Fibroblast of skin of left biceps (primary cell): ENCODE measurements at places on chromosomes 3 and 15.

- DNase-seq: no peak
Observed at GRCh38 chr3:145251311-145251710, 909.7 kb downstream of the PLOD2 start.

DNA sequence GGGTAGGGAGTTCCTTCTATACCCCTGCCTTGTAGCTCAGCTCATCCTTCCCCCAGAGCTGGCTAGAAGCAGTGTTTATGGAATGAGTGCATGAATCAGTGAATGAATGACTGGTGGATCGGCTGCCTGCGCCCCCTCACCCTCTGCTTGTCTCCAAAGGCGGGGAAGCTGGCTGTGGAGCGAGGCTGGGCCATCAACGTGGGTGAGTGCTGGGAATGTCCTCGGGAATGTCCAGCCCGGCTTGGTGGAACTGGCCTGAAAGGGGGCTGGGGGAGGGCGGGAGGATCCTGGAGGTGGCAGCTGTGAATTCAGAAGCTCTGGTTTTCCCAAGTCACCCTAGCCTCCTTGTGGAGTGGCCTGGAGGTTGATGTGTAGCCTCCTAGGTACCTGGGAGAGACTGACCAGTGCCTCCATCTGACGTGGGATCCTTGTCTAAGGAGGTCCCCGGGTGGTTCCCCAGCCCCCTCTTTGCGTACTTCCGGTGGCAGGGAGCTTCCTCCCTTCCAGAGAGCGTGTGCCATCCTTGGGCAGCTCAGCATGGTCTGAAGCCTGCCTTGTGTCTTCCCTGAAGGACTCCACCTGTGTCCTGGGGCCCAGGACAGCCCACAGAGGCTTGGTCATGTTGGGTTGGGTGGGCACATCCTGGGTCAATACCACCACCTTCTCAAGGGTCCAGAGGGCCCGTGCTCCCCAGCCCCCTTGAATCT, 18.4 kb downstream of the HDAC11 start:
- DNase-seq: no peak

GRCh38 chr3:130820976-130821375, 72.9 kb upstream of the ATP2C1 start:
- no peak for DNase-seq

DNA sequence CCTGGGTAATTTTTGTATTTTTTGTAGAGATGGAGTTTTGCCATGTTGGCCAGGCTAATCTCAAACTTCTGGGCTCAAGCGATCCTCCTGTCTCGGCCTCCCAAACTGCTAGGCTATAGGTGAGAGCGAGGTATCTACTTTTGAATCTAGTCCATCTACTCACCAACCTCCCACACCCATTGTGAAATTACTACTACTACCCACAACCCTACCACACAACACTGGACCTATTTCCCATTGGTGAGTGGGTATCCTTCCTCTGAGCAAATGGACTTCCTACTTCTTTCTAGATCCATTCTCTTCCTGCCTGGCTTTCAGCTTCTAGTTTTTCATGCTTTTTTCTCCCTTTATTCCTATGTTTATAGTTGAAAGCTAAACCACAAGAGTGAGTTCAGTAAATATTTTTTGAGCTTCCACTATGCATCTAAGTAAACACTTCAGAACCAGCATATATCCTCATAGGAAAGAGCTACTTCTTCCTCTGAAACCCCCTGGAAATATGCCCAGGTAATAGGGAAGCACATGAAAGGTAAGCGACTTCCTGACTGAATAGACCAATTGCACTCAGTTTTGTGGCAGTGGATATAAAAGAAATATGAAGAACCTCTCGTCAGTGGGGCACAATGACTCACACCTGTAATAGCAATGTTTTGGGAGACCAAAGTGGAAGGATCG, 39.1 kb downstream of the MYO1E start:
- no peak for DNase-seq

DNA sequence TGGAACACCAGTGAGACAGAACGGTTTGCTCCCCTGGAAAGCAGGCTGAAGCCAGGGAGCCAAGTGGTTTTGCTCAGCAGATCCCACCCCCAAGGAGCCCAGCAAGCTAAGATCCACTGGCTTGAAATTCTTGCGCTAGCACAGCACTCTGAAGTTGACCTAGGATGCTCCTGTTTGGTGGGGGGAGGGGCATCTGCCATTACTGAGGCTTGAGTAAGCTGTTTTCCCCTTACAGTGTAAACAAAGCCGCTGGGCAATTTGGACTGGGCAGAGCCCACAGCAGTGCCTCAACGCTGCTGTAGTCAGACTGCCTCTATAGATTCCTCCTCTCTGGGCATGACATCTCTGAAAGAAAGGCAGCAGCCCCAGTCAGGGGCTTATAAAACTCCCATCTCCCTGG, 241.4 kb downstream of the GABRB3 start:
- DNase-seq: no peak

DNA sequence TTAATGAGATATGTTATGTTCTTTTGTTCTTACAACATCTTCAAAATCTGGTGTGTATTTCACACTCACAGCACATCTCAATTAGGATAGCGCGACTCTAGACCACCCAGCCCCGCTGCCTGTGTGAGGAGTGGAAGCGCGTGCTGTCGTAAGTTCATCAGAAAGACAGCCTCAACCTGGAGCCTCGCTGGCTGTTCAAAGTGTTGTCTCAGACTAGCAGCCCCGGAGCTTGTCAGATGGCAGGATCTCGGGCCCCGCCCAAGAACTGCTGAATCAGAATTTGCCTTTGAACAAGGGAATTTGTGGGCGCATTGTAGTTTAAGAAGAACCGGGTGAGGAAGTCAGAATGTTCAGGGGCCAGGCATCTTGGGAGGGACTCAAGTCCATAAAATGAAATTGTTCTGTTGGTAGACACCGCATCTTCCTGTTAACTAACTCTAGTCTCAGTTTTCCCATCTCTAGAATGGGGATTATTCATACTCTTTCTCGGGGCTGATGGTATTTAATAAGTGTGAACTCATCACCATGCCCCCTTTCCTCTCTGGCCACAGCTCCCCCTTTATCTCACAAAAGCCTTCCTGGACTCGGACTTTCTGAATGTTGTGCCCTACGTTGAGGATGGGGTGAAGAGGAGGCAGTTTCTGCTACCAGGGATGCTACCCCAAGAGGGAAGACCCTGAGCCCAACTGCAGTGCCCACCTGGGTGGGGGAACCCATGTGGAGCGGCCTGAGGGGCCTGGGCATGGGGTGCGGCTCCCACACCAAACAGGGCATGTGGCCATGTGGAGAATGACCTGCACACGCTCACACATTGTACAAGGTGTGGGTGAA, 40.4 kb downstream of the BHLHE40 start:
- no peak for DNase-seq

- DNase-seq: no peak
Observed at GRCh38 chr3:87227835-87228144, 681 bp downstream of the CHMP2B start.

- DNase-seq: no peak
Observed at GRCh38 chr3:57917601-57918000, 90.6 kb upstream of the FLNB start.

- DNase-seq: peak; percentile 24
Observed at GRCh38 chr3:45582430-45582829, 12.1 kb upstream of the LIMD1 start.

DNA sequence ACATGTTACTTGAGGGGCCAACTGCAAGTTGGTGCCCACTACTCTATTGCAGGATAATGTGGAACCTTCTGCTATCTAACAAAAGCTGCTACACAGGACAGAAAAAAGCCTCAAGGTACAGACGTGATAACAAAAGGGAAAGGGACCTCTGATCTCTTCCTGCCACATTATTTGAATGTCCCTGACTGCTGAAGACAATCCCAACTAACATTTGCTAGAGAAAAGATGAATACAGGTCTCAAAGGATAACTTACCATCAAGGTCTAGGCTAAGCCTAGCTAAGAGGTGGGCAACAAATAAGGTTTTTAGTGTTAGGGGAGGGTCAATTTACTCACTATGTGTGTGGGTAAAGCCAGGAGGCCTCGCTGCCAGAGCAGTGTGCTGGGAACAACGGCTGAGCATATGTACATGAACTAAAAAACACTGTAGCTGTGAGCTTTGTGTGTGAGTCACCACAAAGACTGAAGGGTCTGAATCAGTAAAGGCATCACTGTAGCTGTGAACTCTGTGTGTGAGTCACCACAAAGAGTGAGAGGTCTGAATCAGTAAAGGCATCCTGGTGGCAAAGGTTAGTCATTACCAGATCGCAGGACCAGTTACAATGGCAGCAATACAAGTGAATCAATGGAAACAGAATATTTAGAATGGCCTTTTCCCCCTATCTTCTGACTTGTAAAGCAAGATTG, 111.7 kb downstream of the LMLN start:
- peak; percentile 51 for DNase-seq

GRCh38 chr3:107675233-107675900, 152.6 kb downstream of the BBX start:
- no peak for DNase-seq

GRCh38 chr15:62896969-62897486, 145.5 kb upstream of the TPM1 start:
- peak; percentile 98 for DNase-seq

DNA sequence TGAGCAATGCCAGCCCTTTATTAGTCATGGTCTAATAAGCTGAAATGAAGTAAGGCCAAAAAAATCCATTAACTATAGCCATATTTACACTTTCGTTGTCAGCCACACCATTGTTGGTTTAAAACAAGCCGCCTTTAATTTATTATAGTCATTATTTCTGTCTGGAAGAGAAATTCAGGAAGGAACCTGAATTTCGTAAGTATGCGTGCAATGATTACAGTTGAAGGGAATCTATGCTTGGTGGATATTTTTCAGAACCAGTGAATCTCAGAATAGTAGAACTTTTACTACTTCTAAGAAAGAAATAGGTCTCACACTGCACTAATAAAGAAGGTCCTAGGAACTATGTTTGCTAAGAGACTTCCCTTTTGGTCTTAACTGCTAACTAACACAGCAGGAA, 59.1 kb downstream of the FAM43A start:
- DNase-seq: no peak
